NCI-H1105 treated with DMSO at 0.1 percent for 48 hours (cell line): ENCODE measurements at places on chromosomes 5 and 9.

DNA sequence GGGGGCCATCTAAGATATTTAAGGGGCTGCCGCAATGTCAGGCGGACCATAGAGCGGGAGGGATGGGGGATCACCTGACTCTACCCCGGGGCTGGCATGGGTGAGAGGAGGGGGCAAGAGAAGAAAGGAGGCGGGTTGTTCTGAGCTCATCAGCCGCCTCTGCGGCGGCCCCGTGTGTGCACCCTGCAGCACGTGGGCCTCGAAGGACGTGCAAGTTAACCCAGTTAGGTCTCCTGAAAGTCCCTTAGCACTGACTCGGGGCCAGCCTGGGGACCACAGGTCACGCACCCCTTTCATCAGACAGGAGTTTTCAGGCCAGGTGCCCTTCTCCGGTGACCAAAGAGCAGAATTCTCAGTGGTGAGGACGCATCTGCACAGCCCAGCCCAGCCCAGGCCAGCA, 58.0 kb downstream of the UBE2QL1 start:
- DNase-seq = no peak

- DNase-seq = no peak
Measured at GRCh38 chr5:21784487-21784886, 1068.7 kb downstream of the CDH12 start.

DNA sequence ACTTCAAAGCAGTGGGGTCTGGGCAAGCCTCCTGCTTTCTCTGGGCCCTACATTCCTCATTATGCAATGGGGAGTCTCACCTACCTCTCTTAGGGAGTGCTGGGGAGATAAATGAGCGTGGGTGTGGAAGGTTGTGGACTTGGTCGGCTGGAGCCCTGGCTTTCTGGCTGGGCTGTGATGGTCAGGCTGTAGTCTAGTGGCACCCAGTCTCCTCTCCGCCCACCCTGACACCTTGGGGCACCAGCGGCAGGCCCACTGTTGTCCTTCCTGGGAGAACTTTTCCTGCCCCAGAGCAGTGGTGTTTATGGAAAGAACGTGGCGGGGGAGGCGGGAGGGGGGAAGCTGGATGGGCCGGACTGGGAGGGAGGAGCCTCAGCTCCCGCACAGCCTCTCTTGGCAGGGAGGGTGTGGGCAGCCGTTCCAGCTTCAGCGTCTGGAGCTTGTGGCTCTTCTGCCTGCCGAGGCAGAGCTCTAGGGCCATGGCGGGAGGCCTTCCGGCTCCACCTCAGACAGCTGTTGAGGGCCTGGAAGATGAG, 4.1 kb downstream of the PTGS1 start:
- no peak for DNase-seq

- no peak for DNase-seq
Measured at GRCh38 chr5:5705010-5705409, 282.5 kb downstream of the ICE1 start.

DNA sequence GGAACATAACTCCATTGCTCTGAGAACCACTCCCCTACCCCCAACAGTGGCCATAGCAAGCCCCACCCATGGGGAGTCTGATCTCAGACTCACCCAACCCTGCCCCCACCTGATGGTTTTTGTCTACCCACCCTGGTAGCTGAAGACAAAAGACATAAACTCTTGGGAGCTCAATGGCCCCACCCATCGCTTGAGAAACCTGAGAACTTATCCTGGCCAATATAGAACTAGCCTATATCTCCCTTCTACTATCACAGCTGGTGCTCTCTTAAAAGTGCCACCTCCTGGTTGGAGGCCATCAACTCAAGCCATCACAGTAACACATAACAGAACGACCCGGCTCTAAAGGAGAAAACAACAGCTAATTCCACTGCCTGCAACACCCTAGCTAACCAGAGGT, 47.9 kb upstream of the SNAPC3 start:
- DNase-seq = no peak

GRCh38 chr5:148491015-148491792, 107.4 kb downstream of the FBXO38 start:
- DNase-seq = no peak

GRCh38 chr5:139961435-139962157, 81.5 kb downstream of the NRG2 start:
- no peak for DNase-seq

DNA sequence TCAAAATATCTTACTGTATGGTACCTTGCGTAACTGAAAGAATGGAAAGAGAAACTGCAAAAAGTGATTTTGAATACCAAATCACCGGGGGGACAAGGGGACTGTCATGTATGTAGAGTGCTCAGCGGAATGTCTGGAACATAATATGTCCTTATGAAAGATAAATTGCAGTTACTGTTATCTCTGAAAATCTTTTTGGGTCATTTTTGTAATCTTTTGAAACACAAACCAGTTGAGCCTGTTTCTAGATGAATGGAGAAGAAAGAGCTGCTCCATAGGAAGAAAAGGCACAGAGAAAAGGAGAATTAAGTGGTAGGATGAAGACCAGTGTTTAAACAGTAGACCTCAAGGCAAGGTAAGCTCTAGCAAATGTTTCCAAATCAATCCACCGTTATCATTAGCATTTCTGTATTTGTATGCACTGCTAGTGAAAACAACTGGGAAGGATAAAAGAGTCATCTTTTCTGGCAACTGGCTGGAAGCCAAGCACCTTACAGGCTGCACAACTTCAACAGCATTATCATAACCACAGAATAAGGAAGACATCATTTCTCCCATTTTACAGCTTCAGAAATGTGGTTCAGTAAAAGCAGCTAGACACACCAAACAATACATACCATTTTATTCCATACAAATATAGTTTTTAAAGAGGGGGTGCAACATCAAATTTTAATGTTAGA, 158.5 kb downstream of the TRPM3 start:
- DNase-seq = peak; percentile 27

- no peak for DNase-seq
Measured at GRCh38 chr9:87732756-87733155, 6.8 kb downstream of the CTSL start.

GRCh38 chr5:142722146-142722545, 36.3 kb upstream of the FGF1 start:
- DNase-seq = no peak

GRCh38 chr9:134570151-134570621, 71.4 kb upstream of the COL5A1 start:
- no peak for DNase-seq

DNA sequence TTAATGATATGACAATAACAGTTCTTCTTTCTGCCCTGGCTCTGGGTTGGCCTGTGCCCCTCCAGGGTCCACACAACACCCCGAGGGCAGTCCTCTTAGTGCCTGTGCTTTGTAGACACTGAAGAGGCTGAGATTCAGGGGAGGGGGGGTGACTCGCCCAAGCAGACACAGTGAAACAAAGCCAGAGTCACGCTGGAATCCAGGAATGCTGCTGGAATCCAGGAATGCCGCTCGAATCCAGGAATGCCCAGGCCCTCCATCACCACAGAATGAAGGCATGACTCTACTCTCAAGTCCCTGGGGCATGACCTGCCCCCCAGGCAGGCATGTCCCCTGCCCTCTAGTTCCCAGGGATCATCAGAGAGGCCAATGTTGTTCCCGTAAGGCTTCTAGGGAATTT, 73.1 kb downstream of the LRSAM1 start:
- no peak for DNase-seq

GRCh38 chr9:34396276-34397214, 19.8 kb upstream of the MYORG start:
- DNase-seq = no peak
